Endothelial cell of umbilical vein (primary cell): ENCODE measurements at places on chromosomes 6 and 20.

DNA sequence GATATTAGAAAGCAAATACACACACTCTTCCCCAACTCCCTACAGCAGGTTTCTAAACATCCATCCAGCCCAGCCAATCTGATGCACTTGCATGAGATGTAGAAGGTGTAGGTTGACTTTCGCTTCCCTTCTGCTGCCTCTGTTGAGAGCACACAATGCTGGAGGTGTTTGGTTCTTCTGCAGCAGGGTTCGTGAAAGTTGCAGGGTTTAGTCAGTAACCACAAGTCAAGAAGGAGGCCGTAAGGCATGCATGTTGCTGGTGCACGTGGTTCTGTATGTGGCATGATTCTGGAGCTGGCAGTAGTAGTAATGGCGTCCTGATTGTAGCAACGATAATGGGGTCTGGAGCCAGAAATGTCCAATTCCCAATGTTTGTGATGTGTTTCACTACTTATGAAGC lies 53.0 kb downstream of the DEK start:
- no peak for DNase-seq

DNA sequence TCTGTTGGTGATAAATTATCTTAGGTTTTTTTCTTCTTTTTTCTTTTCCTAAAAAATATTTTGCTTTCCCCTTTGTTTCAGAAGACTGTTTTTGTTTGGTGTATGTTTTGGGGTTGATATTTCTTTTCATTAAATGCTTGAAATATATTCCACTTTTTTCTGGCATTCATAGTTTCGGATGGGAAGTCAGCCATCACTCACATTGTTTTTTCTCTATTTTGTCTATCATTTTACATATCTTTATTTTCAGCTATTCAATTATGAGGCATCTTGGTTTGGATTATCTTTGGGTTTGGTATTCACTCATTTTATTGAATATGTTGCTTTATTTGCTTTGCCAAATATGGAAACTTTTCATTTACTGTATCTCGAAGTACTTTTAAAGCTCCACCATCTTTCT lies 600.5 kb upstream of the EYS start:
- DNase-seq: no peak

- DNase-seq: no peak
These were observed 28.4 kb downstream of the IL20RA start for GRCh38 chr6:137016356-137016755.

GRCh38 chr20:36745234-36745926 lies 510 bp downstream of the NDRG3 start:
- DNase-seq: peak; percentile 26

DNA sequence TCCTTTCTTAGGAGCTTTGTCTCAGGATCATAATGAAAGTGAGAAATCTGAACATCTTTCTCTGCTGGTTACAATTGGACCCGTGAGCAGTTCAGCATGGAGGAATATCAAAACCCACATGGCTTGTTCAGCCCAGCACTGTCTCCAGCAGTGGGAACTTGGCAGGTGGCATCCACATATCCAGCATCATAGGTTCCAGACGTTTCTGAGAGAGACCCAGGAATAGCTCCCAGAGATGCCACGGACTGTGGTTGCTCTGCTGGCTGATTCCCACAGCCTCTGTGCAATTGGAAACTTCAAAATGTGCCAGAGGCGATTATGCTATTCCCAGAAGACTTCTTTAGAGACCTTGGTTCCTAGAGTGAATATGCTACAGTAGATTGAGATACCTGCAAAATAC lies 76.4 kb downstream of the PHACTR2 start:
- DNase-seq: no peak

- no peak for DNase-seq
These were observed 665.4 kb downstream of the EPHA7 start for GRCh38 chr6:92753956-92754355.

GRCh38 chr6:32627831-32628230 lies 9.4 kb upstream of the HLA-DQA1 start:
- no peak for DNase-seq

DNA sequence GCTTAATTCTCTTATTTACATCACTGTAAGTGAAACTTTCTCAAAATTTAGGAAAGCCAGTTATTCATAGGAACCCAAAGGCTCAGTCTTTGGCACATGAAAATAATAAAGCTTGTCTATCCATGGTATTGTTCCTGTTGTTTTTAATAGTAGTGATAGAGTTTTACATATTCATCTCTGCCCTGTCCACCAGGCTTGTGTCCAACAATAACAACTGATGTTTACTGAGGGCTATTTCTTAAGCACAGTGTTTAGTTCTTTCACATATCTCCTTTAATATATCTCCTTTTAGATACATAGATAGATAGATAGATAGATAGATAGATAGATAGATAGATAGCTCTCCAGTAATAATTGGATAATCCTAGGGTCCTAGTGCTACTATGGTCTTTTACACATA lies 34.2 kb downstream of the FOXQ1 start:
- DNase-seq: no peak

DNA sequence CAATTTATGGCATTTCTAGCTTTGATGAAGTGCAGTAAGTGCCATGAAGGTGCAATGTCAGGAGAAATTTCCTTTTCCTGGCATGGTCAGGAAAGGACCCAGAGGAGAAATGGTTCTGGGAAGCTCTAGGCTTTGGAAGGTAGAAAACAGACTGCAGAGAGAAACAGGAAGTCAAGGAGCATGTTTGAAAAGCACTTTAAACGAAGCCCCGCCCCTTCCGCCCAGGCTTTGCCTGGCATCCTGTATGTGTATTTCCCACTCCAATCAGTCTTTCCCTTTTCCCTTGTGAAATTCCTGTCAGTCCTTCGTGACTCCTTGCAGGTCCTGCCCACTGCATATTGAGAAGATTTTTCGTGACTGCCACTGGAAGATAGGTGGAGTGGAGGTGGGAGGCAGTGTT lies 320.9 kb upstream of the SASH1 start:
- peak; percentile 91 for DNase-seq

- no peak for DNase-seq
These were observed 242.0 kb downstream of the ESR1 start for GRCh38 chr6:152049502-152049901.

DNA sequence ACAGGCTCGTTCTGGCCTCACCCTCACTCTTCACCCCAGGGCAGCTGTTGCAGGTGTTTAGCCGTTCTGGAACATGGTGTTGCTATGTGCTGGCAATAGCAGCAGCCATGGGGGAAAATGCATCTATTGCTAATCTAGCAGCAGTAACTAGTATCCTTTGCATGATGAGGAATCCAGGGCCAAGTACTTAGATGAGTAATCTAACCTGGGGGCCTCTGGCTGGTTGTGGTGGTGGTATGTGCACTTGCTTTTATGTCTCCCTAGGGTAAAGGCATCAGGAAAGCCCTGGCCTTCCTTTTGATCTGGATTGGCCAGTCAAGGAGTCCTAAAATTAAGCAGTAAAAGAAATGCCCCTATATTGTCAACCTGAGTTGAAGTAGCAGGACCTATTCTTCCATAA lies 594.5 kb upstream of the MAP3K7 start:
- no peak for DNase-seq

DNA sequence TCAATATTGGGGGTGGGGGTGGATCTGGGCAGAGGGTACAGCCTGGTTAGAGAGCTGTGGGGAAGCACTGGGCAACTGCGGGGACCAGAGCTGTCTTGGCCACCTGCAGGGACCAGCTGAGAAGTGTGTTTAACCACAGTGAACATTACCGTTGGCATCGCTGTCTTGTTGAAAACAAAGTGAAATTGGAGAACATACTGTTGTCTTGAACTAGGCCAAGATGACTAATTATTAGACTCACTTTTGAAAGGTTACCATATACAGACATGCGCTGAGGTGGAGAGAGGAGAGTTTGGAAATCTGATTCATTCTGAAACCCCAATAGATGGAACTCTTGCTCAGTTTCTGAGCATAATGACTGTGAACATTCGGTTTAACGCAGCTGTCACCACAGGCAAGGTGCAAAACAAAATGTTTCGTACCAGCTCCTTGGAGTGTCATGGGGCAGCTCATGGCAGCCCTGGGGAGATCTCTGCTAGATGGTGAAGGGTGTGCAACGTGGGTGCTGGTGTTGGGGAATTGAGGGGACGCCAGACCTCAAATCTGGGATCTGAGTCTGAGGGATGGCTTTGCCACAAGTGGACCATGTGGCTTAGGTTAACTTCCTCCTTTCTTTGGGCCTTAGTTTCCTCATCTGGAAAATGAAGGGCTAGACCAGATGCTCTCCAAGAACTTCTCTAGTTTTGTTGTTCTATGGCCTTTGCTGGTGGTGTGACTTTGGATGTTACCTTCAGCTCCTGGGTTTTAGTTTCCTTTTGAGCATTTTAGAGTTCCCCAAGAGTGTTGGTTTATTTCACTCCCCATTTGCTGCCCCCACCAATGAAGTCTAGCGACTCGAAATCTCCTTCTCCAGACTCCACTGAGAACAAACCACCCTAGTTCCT lies 24.6 kb upstream of the GTSF1L start:
- DNase-seq: no peak

DNA sequence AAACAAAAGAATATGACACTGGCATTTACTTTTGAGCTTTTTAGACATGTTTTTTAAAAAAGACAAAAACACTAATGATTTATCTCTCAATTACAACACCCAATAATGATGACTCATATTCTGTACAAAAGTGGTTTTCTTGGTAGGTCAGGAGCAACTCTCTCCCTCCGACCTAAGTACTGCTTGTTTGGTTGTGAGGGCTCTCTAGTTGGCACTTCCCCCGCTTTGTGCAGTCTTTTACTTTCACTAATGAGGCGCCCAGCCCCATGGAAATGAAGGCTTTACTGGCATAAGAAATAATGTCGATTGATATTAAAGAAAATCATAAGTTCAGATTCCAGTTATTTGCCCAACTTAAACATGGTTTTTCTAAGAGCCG lies 1.3 kb downstream of the KPNA5 start:
- DNase-seq: peak; percentile 39

- DNase-seq: no peak
These were observed 1.4 kb upstream of the RAET1G start for GRCh38 chr6:149924206-149924932.

DNA sequence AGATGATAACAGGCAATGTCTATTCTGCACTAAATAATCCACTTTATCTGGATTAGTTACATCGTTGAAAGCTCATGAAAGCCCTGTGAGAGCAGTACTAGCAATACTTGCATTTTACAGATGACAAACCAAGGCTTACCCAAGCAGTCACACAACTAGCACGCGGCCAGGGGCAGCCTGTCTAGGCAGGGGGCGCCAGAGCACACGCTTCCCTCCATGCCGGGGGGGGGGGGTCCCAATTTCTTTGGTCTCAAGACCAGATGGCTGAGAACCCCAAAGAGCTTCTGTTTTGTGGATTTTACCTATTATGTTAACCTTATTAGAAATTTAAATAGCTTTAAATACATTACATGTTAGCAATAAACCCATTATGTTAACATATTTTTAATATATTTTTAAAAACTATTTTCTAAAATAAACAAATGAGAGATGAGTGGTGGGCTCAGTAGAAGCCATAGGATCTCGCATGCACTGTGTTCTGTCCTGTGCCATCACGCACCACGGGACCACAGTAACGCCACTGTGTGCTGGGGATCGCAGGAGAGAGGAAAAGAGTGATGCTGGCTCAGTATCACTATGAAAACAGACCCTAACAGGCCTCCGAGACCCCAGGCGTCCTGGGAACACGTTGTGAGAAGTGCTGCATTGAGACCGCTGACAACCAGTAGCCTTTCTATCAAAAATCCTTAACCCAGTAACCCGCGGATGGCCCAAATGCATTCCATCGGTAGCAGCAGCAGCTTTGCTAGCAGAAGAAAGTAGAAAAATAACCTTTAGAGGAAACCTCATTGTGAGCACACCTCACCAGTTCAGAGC lies 5.3 kb upstream of the PRR18 start:
- DNase-seq: peak; percentile 45

DNA sequence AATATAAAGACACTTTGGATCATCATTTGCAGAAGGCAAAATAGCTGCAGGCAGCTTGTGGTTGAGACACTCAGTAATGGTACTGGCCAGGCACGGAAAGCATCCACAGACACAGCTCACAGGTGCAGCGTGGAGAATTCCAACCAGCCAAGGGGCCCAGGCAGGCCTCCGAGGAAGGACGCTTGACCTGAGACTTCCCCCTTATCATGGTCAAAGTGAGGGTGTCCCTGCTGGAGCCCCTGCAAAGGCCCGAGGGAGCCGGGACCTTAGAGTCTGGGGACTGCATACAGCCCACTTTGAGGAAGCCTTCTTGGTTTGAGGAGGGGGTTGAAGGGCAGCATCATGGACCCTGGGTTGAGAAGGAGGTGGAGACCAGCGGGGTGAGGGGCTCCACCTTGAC lies 15.1 kb upstream of the MYT1 start:
- no peak for DNase-seq

DNA sequence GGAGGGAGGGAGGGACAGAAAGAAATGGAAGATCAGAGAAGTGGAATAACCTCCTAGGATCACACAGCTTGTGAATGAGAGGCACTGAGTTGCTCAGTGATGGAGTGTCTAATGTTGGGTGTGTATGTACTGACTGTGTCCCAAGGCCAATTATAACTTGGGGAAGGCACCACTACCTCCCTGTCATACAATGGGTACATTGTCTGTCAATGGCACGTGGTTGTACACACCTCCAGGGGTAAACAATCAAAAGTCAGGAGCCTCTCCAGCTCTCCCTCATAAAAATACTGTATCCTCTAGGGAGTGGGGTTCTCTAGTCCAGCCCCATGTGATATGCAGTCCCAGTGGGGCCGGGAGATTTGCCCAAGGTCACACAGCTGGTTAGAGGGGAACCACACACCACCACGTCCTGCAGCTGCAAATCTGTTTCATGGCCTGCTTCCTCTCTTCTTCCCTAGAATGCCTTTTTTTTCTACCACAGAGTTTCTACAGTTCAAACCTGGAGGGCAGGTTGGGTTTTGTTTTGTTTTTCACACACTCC lies 112.5 kb downstream of the SNX5 start:
- no peak for DNase-seq

GRCh38 chr6:6154335-6154734 lies 147.6 kb upstream of the NRN1 start:
- no peak for DNase-seq

DNA sequence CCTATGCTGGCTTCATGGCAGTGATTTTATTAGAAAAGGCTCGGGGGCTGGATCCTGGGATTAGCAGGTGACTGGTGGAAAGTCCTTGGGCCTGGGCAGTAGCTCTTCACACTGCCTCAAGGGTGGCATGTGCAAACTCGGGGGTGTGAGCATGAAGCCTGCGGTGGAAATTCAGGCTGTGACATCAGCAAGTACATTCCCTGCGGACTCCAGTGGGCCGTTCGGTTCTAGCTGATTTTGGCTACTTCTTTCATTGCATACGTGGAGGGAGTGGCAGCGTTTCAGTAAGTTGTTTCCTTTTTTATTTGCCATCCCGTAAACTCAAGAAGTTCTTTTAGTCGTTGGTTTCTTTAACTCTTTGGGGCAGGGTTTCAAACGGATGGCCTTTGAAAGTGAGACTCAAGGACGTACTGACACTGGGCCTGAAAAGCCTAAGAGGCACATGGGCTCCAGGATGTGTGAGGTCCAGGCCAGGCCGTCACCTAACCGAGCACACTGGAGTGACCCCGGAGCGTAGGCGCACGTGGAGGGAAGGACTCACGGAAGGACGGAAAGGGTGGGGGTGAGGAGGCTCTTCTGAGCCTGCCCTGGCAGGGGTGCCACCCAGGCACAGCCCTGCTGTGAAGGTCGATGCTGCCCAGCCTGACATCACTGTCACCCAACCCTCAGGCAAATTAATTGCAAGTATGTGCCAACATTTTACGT lies 104.0 kb upstream of the FRMD1 start:
- no peak for DNase-seq
